ENCODE measurements at places on chromosomes 3 and 15. TPM values are rescaled to one million over a fixed set of nuclear protein-coding genes. Genes with fewer than 3 reads are reported as not detected.

KIF7 gene
- 11.9 TPM for total RNA-seq

TF gene
- 0.74 TPM for total RNA-seq

NOX5 gene
- 0.11 TPM for total RNA-seq

C2CD4A gene
- total RNA-seq: not detected

NR1I2 gene
- not detected for total RNA-seq
